ENCODE measurements at places on chromosomes 11 and 22.

- no peak for DNase-seq
Measured at GRCh38 chr11:76410851-76411357, 29.8 kb downstream of the GVQW3 start.

DNA sequence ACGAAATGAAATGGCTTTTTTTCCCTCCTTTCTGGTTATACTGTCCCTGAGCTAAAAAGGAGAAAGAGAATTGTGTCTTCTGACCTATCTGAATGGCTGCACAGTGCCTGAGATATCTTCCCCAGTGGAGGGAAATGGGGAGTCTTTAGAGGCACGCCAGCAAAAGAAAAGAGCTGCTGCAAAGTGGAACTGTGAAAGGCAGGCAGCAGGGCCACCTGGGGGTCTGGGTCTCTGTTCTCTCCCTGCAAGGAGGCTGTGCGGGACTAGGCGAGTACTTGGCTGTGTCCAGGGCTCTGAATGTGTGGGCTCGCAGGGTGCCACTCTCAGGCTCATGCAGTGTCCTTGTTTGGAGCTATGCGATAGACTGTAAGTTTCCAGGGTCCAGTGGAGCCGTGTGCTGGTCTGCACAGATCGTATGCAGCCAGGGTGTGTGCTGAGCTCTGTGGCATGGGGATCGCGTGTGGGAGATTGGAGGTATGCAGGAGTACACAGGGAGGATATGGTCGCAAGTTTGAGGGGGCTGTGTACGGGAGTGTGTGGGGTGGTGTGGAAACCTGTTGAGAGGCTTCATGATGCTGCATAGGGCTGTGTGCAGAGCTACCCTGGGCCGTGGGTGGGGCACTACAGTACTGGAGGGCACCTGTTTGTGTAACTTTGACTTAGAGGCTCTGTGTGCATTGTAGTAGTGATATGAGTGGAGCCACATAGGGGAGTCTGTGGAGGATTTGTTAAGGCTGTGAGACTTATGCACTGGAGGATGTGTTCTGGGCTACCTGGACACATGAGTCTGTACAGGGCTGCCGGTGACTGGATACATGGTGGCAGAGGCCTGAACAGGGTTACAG, 70.1 kb upstream of the OLFML1 start:
- no peak for DNase-seq

DNA sequence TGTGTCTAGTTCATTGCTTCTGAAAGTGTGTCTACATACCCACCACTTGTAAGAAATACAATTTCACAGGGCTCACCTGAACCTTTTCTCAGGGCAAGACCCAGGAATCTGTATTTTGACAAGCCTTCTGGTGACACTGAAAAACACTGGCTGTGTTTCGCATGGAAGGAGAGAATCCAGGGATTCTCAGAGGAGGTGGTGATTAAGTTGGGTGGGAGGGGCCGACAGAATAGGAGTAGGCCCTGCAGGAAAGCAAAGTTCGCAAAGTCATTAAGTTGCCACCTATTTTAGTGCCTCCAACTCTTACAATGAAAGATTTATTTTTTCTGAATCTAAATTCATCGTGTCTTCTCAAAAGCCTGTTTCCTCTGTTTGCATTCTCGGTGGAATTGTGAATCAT, 186.8 kb downstream of the FAT3 start:
- no peak for DNase-seq

DNA sequence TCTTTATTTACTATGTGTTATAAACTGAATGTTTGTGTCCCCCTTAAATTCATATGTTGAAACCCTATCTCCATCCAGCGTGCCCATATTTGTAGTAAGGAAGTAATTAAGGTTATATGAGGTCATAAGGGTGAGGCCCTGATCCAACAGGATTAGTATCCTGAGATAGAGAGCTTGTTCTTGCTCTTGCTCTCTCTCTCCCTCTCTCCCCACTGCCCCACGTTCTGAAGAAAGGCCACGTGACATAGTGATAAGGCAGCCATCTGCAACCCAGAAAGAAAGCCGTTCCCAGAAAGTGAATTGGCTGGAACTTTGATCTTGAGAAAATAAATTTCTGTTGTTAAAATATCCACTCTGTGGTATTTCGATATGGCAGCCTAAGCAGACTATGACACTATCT, 212.5 kb downstream of the SWAP70 start:
- no peak for DNase-seq

DNA sequence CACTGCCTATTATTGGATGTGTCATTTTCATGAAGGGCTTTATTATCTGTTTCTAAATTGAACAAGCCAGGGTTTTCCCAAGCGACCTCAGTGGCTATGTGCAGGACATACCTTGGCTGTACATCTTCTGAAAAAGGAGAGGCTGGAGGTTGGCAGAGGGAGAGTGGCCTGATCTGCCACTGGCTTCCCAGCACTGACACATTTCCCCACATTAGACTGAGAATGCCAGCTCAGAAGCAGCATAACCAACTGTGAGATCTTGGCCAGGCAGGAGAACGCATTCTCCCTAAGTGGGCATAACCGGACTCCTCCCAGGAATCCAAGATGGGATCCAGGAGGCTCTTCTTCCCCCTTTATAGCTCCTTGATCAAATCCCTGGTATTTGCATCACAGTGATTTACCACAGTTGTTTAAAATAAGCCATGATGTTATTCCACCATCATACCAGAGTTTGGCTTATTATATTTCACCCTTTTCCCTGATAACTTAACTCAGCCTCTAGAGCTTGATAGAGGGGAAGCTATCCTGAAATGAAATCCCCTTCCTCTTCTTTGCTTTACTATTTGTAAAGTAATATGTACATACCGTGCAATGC, 33.8 kb downstream of the AMOTL1 start:
- no peak for DNase-seq

DNA sequence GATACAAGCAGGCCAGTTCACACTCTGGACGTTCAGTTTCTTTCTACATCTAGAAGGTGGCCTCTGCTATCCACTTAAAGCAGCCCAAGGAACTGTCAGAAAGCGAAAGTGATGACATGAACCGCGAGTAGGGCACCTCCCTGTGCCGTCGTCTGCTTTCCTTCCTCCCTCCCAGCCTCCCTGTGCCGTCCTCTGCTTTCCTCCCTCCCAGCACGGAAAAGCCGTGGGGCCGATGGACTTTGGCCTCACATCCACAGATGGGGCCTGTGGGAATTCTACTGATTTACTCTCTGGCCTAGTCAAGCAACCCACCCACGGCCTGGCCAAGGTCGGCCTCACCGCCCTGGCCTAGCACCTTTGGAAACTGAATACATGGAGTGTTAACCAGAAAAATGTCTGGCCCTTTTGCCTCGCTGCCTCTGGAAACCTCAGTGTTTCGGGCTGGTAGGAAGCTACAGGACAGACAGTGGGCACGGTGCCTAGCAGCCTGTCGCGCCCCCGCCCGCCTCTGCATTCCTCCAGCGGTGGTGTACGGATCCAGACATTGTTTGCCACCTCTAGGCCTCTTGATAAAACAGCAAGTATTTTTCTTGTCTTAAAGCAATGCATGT, 14.2 kb downstream of the PEX26 start:
- no peak for DNase-seq

DNA sequence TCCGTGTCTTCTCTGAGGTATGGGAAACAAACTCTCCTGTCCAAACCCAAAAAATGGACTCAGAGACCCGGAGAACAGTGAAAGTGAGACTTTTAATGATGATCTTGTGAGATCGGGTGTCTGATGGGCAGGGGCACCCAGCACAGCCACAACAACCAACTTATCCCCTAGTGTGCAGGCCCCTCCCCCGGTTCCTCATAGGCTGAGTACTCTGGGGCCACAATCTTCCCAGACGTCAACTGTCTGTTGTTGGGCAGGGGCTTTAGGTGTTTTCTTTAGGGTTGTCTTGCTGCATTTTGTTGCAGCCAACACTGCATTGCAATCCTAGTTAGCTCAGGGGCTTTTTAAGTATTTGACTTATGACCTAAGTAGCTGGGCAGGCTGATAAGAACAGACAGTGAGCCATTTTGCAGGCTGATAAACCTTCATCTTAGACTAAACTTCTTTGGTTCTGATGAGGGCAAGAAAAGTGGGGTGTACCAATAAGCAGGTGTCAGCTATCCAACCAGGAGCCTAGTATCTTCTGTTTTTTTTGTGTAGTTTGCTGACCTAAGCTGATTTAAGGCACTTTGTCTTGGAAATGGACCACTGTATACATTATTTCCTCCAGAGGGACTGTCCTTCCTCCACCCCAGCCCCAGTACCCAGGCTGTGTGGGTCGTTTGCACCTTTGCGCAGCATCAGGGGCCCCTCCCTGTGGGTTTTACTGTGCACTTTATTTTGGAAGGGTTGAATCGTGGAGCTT, 1323.6 kb downstream of the TBC1D22A start:
- DNase-seq: no peak

- no peak for DNase-seq
Measured at GRCh38 chr11:103910721-103911120, 125.7 kb upstream of the DDI1 start.

DNA sequence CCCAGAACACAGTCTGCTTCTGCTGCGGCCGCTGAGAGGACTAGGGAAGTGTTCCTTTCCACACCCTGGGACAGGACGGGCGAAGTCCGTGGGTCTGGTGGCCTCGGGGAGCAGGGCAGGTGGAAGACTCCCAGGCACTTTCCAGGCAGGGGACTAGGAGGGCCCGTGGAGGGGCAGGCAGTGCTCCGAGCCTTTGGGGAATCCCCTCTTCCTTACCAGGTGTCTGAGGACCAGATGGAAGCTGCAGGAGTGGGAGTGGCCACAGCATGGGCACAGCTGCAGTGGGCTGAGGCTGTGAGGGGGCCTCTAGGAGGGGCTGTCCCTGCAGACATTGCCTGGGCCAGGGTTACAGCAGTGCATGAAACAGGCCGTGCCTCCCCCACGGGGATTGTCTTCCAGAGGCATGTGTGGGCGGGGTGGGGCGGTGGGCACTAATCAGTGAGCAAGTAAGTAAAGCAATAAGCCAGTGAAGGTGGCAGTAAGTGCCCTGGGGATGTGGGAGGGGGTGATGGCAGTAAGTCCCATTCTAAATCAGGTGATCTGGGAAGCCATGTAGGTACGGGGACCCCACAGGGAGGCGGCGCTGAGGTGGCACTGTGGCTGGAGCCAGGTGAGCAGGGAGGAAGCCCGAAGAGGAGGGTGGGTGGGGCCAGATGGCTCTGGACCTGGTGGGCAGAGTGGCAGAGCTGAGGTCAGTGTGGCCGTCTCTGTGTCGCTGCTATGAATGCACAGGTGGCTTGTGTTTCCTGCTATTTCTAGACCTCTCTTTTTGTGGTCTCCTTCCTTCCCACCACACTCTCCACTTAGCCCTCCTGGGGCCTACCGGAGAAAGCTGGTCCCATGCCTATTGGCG, 66.4 kb downstream of the CTTN start:
- DNase-seq: no peak

GRCh38 chr11:79189055-79189454, 251.8 kb downstream of the TENM4 start:
- no peak for DNase-seq

DNA sequence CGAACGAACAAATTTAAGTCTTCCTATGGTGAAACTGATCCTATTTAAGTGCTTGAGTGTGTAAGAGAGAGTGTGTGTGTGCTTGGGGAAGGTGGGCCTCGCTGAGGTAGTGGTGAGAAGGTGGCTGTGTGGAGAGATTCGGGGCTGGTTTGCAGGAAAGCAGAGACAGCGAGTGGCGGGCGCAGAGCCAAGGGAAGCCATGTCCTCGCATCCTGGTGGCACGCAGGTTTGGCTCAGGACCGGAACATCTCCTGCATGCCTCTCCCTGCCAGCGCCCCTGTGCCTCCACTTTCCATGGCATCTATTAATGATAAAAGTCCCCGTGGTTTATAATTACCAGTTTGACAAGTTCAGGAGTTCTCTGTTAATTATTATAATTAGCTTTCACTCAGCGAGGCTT, 383.1 kb upstream of the CADM1 start:
- no peak for DNase-seq

DNA sequence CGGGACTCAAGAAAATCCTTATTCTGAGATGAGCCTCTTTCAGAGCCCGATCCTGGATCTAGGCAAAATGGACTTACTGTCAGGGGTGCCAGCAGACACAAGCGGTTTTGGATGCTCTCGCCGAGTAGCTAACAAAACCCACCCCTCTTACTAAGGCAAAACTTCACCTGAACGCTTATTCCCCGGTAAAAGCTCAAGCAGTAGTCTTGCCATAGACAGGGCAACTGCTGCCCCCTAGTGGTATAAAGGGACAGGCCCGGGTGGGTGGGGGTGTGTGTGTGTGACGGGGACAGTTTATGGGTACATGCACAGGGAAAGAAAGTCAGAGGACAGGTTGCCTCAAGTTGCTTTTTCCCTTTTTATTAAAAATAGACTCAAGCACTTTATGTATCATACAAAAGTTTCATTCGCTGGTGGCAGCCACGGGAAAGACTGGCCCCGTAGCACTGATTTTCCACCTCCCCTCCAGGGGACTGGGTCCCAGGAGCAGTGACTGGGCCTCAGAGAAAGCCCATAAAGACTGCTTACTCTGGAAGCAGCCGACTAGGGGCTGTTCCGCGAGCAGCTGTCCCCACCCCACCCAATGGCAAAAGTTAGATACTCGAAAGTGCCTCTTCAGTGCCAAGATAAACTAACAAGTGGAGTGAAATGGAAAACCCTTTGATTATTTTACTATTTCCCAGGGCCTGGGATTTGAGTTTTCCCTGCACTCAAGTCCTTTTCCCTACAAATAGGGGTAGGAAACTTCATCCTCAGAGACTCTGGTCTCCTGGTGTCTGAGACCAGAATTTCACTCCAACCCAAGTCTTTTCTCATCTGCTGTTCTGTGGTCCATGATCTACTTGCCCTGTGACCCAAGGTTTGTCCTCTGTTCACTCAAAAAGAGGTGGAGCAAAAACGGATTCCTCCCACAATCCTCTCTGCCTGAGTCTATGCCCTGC, 4.7 kb downstream of the YPEL4 start:
- DNase-seq: peak; percentile 71

- DNase-seq: no peak
Measured at GRCh38 chr11:61091373-61092279, 10.7 kb upstream of the CD5 start.

DNA sequence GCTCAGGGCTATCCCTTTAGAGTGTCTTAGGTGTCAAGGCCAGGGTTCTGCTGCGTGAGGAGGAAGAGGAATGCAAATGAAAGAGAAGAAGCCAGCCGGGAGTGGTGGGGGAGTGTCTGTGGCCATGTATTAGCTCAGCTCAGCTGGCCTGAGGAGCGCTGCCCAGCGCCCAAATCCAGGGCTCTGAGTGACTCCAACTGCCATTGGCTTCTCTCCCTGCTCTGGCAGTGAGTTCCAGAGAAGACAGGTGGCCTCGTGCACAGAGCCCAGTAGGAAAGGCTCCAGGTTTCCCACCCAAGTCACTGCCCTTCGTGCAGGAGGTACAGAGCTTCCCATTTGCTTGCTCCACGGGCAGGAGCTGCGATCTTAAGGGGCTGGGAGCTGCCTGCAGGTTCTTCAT, 302.0 kb downstream of the KIRREL3 start:
- DNase-seq: no peak

Measured in HCT116 (cell line).